NCI-H187 (cell line): ENCODE measurements at places on chromosomes 13 and 19.

- DNase-seq: no peak
These were observed 97.6 kb downstream of the ZIC5 start for GRCh38 chr13:99873832-99874430.

GRCh38 chr13:38582133-38582532 is 104.7 kb upstream of the FREM2 start:
- peak; percentile 13 for DNase-seq

- DNase-seq: no peak
These were observed 497.6 kb downstream of the GPC6 start for GRCh38 chr13:93724187-93724586.

- peak; percentile 63 for DNase-seq
These were observed at the start of gene LRFN3 for GRCh38 chr19:35935911-35936737. LRFN3 (plus strand) TSS chr19:35936374; CDS start chr19:35939426, 3,052 bp downstream.

GRCh38 chr19:4390567-4391305 is 9.6 kb downstream of the SH3GL1 start:
- DNase-seq: no peak

DNA sequence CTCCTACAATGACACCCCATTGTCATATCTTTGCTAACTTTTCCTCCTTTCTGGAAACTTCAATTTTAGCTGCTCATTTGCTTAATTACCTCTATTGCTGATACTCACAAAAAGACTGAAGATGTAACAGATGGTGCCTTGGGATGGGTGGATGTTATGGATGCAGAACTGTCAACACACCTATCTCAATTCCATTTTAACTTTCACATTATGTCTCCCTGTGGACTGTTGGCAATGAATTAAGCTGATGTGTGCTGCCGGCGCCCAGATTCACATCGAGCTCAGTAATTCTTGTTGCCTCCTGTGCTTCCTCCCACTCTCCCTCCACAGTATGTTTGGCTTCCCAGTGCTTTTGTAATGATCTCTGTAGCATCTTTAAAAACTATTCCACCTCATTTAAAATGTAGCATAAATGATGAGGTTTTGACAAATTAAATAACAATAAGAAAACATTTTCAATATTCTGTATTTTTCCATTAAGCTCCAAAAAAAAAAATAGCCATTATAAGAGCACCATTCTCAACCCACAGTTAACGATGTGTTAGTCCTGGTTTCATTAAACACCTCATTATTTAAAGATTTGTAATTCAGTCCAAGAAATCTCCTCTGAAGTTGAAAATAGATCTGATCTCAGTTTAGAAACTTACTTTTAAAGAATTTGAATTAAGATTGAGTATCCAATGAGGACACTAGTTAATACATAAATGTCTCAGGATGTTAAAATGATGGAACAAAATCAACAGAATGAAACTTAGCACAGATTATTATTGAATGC is 99.9 kb upstream of the FAM216B start:
- no peak for DNase-seq

- no peak for DNase-seq
These were observed 24.2 kb downstream of the EPN1 start for GRCh38 chr19:55699221-55699620.

DNA sequence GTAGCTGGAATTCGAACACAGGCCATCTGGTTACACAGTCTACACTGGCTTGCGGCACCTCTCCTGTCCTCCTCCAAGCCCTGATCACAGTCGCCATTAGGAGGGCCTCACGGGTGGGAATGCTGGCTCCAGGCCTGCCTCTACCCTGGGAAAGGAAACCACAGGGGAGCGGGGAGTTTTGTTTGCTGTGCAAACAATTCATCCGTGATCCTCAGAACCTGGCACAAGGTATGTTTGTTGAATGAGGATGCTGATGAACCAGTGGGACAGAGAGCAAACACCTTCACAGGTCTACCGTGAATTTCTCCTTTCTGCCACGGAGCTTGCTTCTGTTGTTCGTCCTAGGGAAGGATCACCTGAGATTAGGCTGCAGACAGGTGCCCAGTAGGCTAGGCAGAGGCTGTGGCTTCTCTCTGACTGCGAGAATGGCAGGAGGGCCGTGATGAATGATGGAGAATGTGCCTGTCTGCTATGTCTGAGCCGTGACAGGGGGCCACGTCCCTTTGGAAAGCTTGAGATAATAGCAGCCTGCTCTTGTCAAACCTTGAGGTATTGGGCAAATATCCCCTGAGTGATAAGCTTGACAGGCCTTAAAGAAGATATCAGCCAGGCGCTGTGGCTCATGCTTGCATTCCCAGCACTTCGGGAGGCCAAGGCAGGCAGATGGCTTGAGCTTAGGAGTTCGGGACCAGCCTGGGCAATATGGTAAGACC is 36.7 kb downstream of the PIN1 start:
- no peak for DNase-seq

- DNase-seq: no peak
These were observed 1339.4 kb downstream of the EFNB2 start for GRCh38 chr13:105196052-105196451.

- peak; percentile 85 for DNase-seq
These were observed 2.8 kb downstream of the GIPR start for GRCh38 chr19:45670670-45671453.

GRCh38 chr13:23656637-23657371 is 86.6 kb downstream of the TNFRSF19 start:
- peak; percentile 1 for DNase-seq

DNA sequence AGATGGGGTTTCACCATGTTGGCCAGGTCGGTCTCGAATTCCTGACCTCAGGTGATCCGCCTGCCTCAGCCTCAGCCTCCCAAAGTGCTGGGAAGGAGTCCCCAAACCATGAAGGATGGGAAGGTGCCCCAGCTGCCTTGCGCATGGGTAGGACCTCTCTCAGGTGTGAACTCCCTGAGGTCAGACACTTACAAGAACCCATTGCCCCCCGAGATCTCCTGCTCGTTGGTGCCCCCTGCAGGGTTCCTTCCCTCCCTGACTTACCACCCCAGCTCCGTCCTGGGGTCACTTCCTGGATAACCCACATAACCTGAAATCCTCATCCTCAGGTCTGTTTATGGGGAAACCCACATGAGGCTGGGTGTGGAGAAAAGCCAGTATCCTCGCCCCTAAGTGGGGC is 41.7 kb downstream of the UNC13A start:
- no peak for DNase-seq

- no peak for DNase-seq
These were observed 48.8 kb downstream of the RASL11A start for GRCh38 chr13:27319404-27319803.

DNA sequence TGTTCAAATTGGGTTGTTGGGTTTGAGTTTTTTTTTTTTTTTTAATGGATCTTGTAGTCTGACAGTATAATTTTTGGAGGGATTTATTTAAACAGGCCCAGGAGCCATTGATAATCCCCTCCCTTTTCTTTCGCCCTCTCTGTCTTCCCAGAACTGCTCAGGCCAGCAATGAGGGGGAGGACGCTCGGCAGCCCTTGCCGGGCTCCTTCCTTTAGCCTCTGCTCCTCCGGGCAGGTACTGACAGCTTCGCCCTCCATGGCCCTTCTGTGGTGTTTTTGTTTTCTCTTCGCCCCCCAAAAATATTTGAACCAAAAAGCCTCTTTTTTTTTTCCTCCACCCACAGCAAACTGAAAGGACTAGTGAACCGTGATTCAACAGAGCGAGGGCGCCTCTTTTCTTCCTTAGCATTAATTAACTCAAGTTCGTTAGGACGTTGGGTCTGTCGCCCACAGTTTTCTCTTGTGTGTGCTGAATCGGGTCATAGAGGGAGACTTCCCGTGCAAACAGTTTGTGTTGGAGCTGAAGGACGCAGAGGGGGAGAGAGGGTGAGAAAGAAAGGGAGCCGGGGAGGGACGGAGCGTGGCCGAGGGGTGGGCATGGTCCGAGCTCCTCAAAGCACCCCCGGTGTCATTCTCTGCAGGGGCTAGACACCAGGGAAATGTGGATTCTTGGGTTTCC is 21.5 kb downstream of the NFIX start:
- no peak for DNase-seq

- no peak for DNase-seq
These were observed 178.3 kb upstream of the RFC3 start for GRCh38 chr13:33639626-33640080.

DNA sequence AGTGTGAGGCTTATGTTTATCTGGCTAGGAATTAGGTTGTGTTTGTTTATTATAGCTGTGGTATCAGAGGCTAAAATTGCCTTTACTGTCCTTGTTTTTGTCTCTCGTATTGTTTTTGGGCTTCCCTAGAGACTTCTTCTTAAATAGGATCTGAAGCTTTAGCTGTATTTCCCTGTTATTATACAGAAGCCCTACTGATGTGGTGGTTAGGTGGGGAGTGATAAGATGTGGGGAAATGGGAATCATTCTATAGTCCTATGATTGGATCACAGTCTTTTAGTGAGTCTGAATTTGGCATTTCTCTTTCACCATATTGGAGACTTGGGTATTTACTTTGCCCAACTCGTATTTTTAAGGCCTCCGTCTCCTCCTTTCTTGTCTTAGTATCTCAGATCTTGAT is 8.3 kb upstream of the KL start:
- no peak for DNase-seq

DNA sequence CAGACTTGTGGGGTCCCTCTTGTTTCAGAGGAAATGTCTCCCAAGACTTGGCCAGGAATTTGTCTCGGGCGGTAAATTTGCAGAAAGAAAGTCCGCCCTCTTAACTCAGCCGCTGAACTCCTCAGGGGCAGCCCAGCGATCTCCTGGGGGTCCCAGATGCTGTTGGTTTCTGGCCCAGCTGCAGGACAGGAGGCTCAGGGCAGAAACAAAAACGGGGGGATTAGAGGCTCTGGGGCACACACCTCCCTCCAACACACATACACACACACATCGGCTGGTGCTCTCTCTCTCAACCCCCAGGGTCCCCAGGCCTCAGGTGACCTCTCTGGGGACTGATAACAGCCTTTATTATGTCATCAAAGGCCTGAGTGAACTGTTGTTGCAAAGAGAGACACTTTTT is 7.1 kb downstream of the ARHGEF18 start:
- DNase-seq: no peak

GRCh38 chr13:41791056-41791455 is 169.9 kb downstream of the VWA8 start:
- DNase-seq: no peak

- DNase-seq: no peak
These were observed 1.3 kb downstream of the IL11 start for GRCh38 chr19:55368701-55369563.

GRCh38 chr13:44050450-44051063 is 170.9 kb downstream of the LACC1 start:
- no peak for DNase-seq

- no peak for DNase-seq
These were observed 251.0 kb downstream of the UQCRFS1 start for GRCh38 chr19:28961772-28962500.

DNA sequence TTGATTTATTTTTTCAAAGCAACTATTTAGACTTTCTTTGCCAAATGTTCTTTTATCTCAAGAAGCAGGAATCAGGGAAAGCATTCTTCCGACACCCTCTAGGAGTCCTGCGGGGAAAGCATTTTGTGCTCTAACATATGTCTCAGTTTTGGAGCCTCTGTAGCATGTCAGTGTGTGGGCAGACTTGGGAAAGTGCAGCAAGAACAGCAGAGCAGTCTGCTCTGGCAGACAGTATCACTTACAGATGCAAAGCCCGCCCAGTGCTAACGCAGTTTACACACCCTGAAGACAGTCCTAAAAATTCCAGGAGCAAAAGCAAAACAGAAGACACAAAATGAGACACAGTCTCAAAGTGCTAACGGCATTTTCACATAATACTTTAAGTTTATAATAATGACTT is 393.5 kb downstream of the KLF12 start:
- no peak for DNase-seq

DNA sequence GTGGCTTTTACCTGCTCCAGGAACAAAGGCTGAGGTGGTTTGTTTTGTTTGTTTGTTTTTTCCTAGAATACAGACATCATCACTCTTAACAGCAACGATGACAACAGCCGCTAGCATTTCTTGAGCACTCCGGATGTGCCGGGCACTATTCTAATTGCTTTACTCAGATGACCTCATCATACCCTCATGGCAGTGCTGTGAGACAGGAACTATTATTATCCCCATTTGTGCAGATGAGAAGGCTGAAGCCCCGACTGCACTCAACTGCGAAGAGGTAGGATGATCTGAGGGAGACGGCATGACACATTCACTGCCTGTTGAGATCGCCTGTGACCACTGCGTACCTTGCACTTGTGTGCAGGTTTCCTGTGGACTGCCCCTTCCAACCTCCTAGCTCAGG is 66.5 kb downstream of the CCDC70 start:
- no peak for DNase-seq

GRCh38 chr13:43335764-43336163 is 312.4 kb downstream of the DNAJC15 start:
- DNase-seq: no peak

DNA sequence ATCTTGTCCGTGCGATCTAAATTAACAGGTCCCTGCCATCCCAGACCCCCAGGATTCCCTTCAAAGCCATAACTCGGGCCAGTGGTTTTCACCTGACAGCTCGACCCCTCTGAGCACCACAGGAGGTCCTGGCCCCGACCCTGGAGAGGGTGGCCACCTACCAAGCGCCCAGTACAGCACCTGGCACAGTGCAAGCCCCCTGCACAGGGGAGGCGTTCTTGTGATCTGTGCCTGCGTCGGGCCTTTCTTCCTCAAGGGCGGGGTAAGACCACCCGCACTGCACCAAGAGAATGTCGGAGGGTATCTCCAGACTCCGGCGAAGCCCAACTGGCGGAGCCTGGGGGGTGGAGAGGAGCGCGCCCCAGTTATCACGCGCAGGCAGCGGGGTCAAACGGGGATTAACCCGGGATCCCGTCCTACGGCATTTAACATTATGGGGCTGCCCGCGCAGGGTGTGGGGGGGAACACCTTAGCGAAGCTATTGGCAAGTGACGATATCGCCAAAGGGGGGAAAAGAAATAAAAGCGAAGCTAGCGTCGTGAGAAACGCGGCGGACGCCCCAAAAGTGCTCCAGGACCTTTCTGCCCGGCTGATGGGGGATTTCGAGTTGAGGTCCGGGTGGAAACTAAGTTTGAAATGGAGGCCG is 1.3 kb upstream of the HNRNPL start:
- no peak for DNase-seq

- no peak for DNase-seq
These were observed 15.2 kb downstream of the ERFL start for GRCh38 chr19:41912899-41913537.

DNA sequence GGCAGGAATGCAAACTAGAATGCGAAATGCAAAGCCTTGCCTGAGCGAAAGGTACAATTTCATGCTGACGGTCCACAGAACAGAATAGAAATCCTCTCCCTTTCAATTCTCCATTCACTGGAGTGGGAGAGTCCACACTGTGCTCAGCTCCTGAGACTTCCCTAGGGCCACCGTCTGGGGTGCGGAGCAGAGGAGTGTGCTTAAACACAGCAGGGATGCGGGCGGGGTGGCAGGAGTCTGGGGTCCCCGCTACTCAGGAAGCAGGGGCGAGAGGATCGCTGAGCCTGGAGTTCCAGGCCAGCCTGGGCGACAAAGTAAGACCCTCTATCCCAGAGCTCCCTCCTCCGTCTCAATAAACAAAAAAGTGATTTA is 552 bp upstream of the ZNF816 start:
- no peak for DNase-seq
